Karpas-422 (cell line): ENCODE measurements at places on chromosomes 5 and 9.

- no peak for DNase-seq
Observed at GRCh38 chr5:134467231-134467630, 55.5 kb upstream of the CDKN2AIPNL start.

DNA sequence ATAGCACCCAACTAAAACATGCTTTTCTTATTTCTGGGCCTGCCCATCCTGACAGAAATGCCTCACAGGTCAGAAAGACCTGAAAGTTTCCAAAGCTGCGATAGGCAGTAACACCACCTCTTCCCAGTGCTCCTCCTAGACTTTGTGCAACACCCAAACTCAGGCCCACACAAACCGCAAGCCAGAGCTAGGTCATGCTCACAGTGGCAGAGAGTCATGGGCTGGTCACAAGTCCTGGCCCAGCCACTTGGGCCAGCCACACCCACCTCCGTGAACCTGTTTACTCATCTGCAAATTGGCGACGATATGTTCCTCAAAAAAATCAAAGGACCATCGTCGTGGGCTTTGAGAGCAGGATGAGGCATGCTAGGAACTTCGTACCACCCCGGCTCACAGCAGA lies 44.0 kb upstream of the SLC25A51 start:
- no peak for DNase-seq

DNA sequence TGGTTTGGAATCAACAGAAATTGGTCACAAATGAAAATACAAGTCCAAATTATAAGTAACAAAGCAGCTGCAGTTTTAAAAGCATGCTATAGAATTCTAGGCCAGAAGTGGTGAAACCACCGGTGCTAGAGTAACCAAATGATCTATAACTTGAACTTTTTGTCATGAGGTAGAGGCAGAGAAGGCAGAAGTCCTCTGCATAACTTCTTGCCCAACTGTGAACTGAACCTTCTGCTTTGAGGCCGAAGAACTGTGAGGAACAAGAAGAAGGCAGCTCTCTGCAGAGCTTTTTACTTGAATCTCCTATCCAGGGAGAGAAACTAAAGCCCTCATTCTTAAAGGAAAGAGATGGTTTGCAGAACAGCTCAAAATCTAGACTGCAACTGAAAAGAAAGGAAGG lies 36.2 kb upstream of the TENT2 start:
- no peak for DNase-seq

DNA sequence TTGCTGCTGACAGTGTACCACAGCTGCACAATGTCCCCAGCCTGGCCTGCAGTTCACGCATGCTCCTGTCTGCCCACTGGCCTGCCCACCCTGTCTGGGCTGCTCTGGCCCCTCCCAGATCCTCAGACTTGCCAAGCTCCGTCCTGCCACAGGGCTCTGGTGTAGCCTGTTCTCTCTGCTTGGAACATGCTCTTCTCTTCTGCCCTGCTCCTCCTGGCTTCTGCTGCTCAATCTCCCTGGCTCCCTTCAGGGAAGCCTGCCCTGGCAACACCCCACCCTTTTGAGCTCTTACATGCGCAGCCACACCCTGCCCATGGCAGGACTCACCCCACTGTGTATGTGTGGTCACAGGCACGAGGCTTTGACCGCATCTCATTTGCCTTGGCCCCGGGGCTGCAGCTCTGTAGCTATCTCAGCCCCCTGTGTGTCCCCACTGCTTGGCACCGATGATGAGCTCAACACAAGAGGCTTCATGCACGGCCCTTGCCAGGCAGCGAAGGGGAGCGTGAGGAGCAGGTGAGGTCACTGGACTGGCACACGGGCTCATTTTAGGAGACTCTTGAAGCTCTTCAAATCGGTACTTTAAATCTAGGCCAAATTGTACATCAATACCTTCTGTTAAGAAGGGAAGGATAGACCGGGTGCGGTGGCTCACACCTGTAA lies 20.4 kb upstream of the BRD3 start:
- DNase-seq: no peak

DNA sequence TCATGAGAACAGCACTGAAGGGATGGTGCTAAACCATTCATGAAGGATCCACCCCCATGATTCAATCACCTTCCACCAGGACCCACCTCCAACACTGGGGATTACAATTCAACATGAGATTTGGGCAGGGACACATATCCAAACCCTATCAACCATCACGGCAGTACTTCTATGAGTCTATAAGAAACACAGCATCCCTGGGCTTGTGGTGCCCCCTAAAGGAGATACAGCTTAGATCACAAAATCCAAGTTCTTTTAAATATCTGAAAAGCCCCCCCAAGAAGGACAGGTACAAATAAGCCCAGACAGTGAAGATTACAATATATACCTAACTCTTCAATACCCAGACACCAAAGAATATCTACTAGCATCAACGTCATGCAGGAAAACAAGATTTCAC lies 233.7 kb upstream of the ADRA1B start:
- peak; percentile 56 for DNase-seq

GRCh38 chr5:33474931-33475499 lies 34.2 kb downstream of the TARS1 start:
- no peak for DNase-seq

- peak; percentile 68 for DNase-seq
Observed at GRCh38 chr5:22852807-22853660, at the start of gene CDH12. Gene CDH12, minus strand, starts transcription at chr5:22853344.

DNA sequence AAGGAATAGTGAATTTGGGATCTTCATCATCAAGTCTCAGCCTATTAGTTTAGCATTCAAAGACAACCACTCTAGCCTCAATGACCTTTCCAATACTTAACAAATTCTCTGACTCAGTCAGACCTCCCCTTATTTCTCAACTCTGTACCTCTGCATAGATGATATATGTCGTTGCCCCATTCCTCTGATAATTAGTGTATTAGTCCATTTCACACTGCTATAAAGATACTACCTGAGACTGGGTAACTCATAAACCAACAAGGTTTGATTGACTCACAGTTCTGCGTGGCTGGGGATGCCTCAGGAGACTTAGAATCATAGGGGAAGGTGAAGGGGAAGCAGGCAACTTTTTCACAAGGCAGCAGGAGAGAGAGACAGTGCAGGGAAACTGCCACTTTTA lies 8.9 kb downstream of the MRPL22 start:
- no peak for DNase-seq

- DNase-seq: no peak
Observed at GRCh38 chr5:176412517-176413254, 3.7 kb downstream of the CLTB start.

DNA sequence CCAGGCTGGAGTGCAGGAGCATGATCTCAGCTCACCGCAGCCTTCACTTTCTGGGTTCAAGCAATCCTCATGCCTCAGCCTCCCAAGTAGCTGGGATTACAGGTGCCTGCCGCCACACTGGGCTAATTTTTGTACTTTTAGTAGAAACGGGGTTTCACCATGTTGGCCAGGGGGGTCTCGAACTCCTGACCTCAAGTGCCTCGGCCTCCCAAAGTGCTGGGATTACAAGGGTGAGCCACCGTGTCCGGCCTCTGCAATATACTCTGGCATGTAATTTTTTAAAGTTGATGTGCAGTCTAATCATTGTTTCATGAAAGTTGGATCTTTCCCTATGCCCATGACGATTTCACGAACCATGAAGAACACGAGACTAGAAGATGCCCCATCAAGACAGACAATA lies 28.6 kb upstream of the PPP1R26 start:
- DNase-seq: no peak

GRCh38 chr9:21747175-21747574 lies 55.3 kb upstream of the MTAP start:
- DNase-seq: no peak

GRCh38 chr9:96551403-96551802 lies 68.2 kb downstream of the CDC14B start:
- DNase-seq: no peak

DNA sequence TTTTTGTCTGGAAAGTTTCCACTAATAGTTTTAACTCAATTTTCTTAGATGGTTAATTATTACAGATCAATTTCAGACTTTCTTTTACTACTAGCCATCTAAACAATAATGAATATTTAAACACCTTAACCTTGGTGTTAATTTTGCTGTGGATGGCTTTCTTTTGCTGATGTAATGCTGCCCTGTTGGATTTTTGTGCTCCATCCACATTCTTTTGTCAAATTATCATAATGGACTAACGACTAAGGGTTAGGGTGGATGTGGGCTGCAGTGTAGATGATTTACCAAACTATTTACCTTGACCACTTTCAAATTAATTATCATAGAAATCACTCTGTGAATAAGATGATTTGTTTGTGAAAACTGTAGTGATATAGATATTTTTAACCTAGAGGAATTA lies 15.6 kb upstream of the TMEM38B start:
- no peak for DNase-seq

DNA sequence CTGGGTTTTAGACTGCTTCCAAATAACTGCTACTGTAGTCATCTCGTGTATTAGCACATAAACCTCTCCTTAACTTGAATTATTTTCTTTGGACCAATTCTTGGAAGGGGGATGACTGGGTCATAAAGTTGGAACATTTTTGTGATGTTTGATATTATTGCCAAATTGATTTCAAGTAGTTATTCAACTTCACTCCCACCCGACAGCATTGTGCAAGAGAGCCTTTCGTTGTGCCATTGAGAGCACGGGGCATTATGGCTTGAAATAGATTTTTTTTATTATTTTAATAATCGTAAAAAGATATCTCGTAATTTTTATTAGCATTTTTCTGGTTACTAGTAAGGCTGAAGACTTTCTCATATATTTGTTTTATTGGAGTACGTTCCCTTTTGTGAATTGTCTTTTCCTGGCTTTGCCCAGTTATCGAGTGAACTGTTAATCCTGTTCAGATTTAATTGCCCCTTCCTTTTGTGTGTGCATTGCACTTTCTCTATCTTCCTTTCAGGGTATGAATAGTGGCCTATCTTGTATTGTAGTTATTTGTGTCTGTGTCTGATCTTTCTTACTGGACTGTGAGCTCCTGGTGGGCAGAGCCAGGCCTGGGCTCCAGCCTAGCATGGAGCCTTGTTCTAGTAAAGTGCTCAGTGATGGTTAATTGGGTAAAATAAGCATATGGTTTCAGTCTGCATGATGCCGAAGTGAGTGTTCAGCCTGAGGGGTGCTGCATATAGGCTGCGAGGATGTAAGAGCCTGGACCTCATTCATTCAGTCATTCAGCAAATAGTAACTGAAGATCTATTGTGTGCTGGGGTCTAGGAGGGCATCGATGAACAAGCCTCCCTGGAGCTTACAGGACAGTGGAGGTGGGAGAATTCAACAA lies 93.5 kb upstream of the SHB start:
- DNase-seq: no peak

DNA sequence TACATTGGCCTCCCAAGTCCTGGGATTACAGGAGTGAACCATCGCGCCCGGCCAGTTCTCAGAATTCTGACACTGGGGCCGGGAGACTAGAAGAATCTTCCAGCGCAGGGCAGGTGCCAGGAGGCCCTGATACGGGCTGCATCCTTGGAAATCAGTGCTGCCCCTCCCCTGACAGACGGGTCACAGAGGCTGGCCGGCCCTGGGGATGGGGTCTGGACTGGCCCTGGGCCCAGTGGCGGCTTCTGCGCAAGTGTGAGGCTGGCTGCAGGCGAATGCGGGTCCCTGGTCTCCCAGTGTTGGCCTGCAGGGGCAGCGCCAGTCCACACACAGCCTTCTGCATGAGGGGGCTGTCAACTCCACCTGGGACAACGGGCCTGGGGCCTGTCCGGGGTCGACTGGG lies 831 bp upstream of the TBC1D9B start:
- no peak for DNase-seq

DNA sequence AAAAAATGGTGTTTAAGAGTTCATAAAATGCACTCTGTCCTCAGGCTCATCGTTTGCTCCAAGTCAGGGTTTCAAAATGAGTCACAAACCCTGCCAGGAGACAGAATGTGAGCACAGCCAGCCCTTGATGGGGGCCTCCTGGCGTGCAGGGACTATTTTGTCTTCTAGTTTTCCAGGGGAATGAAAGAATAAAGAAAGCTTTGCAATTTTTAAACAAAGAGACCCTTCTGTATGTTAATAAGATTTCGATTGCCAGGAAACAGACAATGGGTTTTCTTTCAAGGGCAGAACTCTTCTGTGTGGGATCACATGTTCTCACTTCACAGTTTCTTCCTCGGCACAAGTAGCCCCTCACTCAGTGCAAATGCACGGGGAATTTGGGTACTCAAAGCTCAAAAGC lies 121.4 kb upstream of the C6 start:
- DNase-seq: no peak

DNA sequence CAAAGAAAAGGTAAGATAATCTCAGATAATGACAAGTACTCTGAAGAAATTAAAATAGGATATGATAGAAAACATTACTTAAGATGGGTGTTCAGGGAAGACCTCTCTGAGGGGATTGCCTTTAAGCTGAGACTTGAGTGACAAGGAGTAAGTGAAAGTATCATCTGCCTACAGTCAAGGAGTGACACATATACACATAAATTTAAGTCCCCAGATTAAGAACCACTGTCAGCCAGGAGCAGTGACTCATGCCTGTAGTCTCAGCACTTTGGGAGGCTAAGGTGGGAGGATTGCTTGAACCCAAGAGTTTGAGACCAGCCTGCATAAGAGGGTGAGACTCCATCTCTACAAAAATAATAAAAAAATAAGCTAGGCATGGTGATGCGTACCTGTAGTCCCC lies 19.7 kb upstream of the ANKHD1 start:
- DNase-seq: no peak

- DNase-seq: no peak
Observed at GRCh38 chr5:97022898-97023297, 87.0 kb downstream of the LNPEP start.

- no peak for DNase-seq
Observed at GRCh38 chr5:861442-862366, 10.9 kb upstream of the ZDHHC11 start.

- DNase-seq: no peak
Observed at GRCh38 chr9:995781-996180, 19.3 kb downstream of the DMRT3 start.

DNA sequence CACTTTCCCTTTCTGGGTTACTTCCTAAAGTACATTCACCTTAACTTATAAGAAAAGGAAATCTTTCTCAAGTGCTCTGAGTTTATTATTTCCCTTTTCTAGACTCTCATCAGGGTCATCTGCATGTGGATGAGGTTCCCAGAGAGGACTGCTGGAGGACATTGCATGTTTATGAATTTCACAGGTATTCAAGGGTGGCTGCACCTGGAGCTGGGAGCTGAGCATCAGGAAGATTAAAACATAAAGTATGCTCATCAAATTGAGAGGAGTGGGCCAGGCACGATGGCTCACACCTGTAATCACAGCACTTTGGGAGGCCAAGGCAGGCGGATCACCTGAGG lies 34.7 kb upstream of the PLIN2 start:
- no peak for DNase-seq

- DNase-seq: peak; percentile 68
Observed at GRCh38 chr9:113580041-113580953, 116.8 kb downstream of the RGS3 start.

DNA sequence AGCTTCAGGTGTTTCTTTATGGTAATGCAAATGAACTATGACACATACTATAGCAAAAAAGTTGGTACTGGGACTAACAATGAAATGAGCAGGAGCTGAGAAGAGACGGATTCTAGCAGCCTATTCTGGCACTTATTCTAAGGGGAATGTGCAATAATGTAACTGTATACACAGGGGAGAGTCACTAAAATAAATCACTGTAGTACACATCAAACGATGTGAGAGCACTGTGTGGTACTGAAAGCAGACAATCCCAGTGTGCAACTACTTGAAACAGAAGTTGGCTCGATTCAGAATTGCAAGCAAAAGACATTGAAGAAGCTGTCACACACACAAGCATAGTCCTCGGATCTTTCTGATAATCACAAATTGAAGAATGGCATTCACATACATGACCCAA lies 1713.0 kb upstream of the CDH9 start:
- no peak for DNase-seq

- no peak for DNase-seq
Observed at GRCh38 chr9:14573319-14573718, 119.9 kb downstream of the ZDHHC21 start.
